ENCODE measurements at places on chromosomes 6 and 20.

DNA sequence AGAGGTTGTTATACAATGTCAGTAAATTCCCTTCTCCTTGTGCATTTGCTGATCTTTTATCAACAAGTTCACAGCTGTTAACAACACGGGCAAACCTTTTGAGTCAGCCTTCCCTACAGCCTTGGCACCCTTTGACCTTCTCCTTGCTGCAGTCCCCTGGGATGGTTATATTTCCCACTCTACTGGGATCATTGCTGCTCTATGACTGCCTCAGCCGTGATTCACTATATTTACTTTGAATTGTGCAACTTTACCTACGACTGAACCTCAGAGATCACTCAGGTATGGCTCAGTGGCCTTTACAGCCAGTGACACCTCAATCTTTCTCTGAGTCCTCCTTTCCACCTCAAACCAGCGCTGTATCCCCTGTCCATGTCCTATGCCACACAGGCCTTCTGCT, 1293.3 kb downstream of the EPHA7 start:
- no peak for DNase-seq

GRCh38 chr6:80501636-80502035, 395.2 kb downstream of the BCKDHB start:
- no peak for DNase-seq

- DNase-seq, result no peak
These were observed 92.7 kb downstream of the MANEA start for GRCh38 chr6:95670011-95670463.

- no peak for DNase-seq
These were observed 108.1 kb downstream of the CEBPB start for GRCh38 chr20:50298554-50299324.

- DNase-seq, result no peak
These were observed 375.8 kb downstream of the QKI start for GRCh38 chr6:163790266-163790840.

- DNase-seq, result no peak
These were observed 5.9 kb upstream of the PTPN1 start for GRCh38 chr20:50504231-50504823.

- no peak for DNase-seq
These were observed 36.7 kb upstream of the INSM1 start for GRCh38 chr20:20331156-20331555.

DNA sequence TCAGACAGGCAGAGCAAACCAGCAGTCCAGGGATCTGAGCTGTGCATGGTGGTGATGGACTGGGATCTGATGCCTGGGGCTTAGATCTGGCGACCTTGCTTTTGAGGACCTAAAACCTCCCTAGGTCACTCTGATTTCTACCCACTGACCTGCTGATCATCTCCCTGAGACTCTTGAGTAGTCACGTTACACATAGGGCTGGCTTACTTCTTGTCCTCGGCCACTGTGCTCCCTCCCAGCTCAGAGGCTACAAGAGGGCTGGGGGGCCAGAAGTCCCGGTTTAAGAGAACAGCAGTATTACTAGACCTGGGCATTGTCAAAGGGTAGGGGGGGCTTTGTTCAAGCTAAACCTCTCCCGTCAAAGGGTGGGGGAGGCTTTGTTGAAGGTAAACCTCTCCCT, 5.5 kb downstream of the DYNLT1 start:
- DNase-seq, result no peak

- no peak for DNase-seq
These were observed 19.5 kb downstream of the GSTA4 start for GRCh38 chr6:52975580-52975979.

DNA sequence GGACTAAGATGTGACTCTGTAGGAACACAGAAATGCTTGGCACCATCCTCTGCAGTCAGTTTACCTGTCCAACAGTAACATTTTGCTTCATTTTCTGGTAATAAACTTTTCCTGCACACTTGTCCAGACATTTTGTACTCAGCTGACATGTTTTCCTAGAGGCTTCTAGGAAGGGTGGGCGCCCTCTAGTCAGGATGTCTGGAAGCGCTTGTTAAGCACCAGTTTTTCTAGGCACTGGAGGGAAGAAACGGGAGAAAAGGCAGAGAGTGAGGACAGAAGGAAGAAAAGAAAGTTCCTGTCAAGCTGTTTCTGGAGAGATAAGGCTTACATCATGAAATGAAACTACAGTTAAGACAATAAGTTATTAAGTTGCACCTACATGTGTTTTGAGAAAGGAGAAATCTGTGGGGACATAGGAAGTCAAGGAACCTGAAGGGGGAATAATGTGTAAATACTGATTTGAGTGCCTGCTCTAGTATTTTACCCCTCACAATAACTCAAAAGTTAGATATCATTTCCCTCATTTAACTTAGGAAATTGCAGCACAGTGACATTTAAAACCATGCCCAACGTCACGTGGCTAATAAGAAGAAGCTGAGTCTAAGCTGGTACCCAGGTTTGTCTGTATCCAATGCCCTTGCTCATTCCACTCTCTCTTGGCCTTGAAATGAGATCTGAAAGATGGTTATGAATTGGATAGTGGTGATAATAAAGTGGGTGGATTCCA, 42.7 kb upstream of the TNFRSF21 start:
- no peak for DNase-seq

- DNase-seq, result no peak
These were observed 26.9 kb upstream of the LRRC1 start for GRCh38 chr6:53767941-53768340.

DNA sequence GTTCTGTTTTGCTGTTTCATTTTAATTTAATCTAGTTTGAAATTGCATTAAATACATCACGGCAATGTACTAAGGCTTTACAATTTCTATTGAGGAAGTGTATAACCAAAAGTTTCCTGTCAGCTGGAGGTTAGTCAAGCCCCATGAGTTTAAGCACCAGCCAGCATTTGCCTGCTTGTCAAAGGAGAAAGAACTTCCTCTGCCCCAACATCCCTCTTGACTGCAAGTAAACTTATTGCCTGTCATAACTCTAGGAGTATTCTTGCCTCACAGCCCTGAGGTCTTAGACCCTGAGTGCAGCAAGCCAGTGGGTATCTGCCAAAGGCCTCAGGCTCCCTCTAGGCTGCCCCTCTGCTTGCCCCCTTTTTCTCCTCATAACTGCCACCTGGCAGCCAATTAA, 106.7 kb upstream of the INSM1 start:
- no peak for DNase-seq

DNA sequence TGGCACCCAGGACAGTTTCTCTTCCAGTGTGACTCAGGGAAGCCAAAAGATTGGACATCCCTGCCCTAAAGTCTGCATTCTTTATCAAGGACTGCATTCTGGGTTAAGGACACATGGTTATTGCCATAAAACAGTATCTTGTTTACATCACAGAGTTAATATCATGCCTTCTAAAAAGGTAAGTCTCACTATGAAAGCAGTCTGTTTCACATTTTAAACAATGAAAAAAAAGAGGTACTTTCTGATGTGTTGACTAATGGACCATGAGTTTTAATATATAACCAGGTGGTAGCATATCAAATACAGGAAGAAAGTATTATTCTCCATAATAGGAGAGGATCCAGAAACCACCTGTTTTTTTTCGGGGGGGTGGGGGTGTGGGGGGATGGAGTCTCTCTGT, 93.7 kb downstream of the TIAM2 start:
- DNase-seq, result no peak

GRCh38 chr6:157223021-157223430, 100.3 kb downstream of the TMEM242 start:
- no peak for DNase-seq

DNA sequence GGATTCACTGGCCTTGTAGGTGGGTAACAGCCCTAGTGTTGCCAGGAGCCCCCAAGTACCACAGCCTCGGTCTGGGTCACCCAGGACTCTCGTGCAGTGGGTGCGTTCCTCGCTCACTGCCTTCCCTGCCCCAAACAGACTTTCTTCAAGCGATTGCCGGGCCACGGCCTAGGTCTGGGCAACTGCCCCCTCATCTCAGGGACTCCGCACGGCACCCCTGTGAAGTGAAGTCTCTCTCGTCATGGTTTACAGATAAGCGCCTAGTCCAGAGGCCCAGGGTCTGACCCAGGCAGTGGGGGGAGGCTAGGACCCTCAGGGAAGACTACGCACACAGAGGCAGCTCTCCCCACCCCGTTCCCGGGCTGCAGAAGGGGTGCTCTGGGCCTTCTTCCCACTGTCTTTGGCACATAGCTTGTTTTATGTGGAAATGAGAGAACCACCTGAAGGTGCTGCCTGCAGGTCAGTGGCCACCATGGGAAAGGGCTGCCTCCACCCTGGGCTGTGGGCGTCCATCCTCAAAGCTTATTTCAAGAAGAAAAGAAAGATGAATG, 220.8 kb downstream of the ERMARD start:
- DNase-seq, result no peak

DNA sequence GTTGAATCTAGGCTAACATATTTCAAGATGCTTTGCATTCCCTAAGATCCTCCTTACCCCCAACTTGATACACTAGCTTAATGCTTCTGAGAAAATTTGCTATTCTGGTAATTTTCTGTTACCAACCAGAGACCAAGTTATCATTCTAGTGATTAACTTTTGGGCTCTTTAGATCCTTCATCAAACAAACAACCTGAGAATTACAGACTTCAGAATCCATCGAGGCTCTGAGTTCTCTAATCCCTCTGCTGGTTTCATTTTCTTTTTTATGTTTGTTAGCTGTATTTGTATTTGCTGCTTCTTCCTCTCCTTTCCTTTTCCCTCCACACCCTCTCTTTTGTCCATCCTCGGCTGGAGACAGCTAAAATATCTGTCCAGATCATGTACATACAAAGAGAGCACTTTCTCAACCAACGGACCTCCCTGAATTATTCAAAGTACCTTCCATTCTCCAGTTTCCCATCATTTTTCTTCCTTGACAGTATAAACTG, 98.7 kb upstream of the RIPOR2 start:
- no peak for DNase-seq

DNA sequence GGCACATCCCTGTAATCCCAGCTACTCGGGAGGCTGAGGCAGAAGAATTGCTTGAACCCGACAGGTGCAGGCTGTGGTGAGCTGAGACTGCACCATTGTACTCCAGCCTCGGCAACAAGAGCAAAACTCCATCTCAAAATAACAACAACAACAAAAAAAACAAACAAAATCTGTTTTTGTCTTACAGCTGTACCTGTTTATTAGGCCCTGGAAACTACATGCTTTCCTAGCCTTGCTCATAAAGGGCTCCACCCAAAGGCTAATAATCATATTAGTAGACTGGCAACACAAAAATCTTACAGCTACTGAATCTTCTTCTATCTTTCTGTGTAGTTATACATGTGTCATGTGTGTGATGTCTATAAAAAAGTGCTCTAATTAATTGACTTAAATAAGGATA, 503.9 kb upstream of the EYS start:
- no peak for DNase-seq

GRCh38 chr6:91081452-91082067, 494.7 kb upstream of the MAP3K7 start:
- no peak for DNase-seq

GRCh38 chr6:3617681-3618311, 133.7 kb downstream of the PXDC1 start:
- DNase-seq, result no peak

GRCh38 chr20:53141201-53142050, 169.3 kb downstream of the TSHZ2 start:
- no peak for DNase-seq

DNA sequence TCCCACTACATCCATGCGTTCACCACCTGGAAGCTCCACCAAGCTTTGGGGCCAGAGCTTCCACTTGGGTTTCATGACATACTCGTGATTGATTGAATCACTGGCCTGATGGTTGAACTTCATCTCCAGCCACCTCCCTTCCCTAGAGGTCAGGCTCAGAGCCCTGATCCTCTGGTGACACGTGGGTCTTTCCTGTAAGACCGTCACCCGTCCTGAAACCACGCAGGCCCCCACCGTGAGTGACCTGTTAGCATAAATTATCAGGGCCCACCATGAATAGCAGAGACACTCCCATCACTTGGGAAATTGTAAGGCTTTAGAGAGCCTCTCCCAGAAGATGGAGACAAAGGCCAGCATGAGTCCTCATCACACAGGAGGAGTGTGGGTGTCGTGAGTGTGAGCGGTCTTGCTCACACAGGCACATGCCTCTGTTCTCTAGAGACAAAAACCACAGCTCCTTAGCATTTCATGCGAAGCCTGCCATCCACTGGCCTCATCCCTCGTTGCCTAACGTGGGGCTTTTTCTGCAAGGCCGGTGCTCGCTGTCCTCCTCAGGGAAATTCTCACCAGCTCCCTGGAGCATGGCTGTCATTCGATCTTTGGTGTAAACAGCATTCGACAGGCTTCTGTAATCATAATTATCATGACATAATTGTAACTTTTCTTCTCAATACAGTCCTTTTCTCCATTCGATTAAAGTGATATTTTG, 65.1 kb upstream of the DUSP22 start:
- no peak for DNase-seq

DNA sequence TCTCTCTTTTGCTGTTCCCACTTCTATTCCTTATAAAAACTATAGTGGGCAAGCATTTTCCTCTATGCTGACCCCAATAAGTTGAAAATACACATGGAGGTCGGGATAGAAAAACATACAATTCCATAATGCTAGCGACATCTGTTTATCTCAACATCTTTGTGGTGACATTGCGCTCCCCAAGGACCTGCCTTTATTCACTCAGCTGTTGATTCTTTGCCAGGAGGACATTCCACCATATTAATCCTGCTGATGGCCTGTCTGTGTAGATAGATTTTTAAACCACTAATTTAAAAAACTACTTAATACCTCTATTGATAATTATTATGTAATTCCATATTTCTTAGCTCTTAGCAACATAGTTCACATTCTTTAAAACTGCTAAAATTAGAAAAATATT, 555.3 kb upstream of the MAP3K7 start:
- no peak for DNase-seq

DNA sequence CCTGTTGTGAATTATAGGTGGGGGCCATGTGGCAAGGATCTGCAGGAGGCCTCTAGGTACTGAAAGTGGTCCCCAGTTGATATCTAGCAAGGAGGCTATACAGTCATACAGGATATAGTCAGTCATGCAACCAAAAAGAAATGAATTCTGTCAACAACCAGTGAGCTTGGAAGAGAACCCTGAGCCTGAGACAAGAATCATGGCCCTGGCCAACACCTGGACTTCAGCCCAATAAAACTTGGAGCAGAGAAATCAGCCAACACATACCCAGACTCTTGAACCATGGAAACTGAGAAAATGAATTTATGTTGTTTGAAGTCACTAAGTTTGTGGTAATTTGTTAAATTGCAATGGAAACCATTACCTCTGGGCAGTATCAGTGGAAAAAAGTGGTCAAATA, 370.2 kb downstream of the KIF16B start:
- DNase-seq, result no peak

GRCh38 chr6:83868639-83869038, 9.2 kb downstream of the CYB5R4 start:
- DNase-seq, result no peak

GRCh38 chr6:16414205-16414604, 175.8 kb downstream of the GMPR start:
- DNase-seq, result no peak

GRCh38 chr6:44652547-44652946, 265.0 kb downstream of the CDC5L start:
- no peak for DNase-seq

DNA sequence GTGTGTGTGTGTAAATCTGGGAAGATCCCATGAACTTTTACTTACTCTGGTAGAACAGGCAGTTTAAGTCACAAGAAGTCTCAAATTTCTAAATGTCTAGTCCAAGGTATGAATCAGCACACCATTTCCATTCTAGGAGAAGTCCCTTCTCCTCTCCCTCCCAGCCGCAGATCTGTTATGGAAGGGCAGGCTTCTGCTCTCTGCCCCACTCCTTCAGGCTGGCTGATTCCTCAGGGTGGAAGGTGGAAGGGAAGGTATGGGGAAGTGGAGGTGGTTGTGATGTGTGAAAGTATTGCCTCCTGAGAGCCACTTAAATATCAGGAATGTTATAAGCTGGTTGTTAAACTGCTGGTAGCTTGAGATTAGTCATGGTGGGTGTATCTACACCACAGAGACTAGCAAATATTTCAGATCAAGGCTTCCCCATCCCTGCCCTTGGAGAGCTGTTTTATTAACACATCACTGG, 44.5 kb upstream of the LAMA4 start:
- DNase-seq, result no peak

All from cortex of kidney (tissue), 1 donor.